Activated CD4-positive, alpha-beta T cell treated with anti-CD3 and anti-CD28 coated beads, Interleukin-2, amount 50 U/mL, for 48 hours (primary cell): ENCODE measurements at places on chromosomes 5 and 9.

GRCh38 chr5:16539169-16539666 lies 73.6 kb upstream of the ZNF622 start:
- DNase-seq = no peak

DNA sequence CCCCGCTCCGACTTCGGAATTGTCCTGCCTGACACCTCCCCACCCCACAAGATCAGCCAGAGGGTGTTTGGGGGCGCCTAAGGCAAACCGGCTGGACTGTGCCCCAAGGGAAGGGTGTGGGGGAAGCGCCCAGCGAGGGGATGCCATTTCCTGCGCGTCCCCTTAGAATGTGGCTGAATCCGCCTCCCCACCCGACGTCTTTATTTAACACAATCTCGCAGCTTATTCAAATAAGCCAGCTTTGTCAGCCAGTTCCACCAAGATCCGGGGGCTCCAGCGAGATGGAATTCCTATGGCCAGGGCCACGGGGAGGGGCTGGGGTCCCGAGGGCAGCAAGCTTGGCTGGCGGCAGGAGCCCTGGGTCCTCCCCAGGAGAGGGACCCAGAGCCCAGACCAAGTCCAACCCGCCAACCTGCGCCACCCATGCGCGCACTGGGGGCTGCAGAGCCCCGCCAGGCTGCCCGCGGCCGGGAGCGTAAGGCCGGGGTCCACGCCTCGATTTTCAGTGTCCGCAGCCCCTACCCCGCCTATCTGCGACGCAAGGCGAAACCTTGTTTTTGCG lies 7.4 kb downstream of the IRX4 start:
- DNase-seq = no peak

DNA sequence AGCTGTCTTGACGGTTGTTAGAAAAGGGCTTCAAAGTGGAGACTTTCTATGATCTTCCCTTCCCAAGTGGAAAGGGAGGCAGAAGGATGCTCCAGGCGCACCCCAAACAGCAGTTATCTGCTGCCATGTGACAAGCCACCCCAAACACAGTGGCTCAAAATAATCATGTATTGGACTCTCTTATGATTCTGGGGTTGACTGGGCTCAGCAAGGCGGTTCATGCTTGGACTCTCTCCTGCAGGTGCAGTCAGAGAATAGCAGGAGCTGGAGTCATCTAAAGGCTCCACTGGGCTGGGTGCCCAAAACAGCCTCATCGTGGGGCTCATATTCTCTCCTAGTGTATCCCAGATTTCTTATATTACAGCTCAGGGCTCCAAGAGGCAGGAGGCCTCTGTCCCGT lies 177.6 kb upstream of the IER5L start:
- DNase-seq = no peak

GRCh38 chr5:146137967-146138403 lies 32.6 kb upstream of the PLAC8L1 start:
- no peak for DNase-seq

- DNase-seq = no peak
Observed at GRCh38 chr5:45454114-45454513, 242.1 kb downstream of the HCN1 start.

- DNase-seq = peak; percentile 48
Observed at GRCh38 chr5:170330568-170331054, 33.0 kb upstream of the LCP2 start.

GRCh38 chr9:38073882-38074281 lies 4.9 kb upstream of the SHB start:
- DNase-seq = no peak

- DNase-seq = no peak
Observed at GRCh38 chr9:131255676-131256197, 20.6 kb downstream of the FAM78A start.

- DNase-seq = no peak
Observed at GRCh38 chr9:69617006-69617405, 55.2 kb downstream of the APBA1 start.

GRCh38 chr9:129485145-129485774 lies 135.6 kb downstream of the C9orf50 start:
- DNase-seq = no peak

GRCh38 chr5:139787568-139788293 lies 7.9 kb upstream of the PSD2 start:
- peak; percentile 92 for DNase-seq

GRCh38 chr5:109028608-109029299 lies 281.1 kb downstream of the FER start:
- DNase-seq = no peak

DNA sequence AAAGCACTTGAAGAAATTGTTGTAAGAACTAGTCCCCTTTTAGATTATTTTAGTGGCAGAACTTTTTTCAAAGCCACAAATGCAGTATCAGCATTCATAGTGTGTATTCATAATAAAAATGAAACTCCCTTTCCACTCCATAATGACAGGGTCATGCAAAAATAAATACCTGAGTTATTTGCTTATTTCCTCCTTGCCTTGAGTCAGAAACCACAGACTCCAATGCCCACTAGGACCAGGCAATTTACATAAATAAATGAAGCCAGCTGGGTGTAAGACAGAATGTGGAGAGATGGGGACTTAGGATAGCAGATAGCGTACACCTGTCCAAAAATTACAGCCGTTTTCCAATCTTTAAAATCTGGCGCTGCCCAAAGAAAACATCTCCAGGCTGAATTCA lies 417.8 kb downstream of the TMEM161B start:
- no peak for DNase-seq

DNA sequence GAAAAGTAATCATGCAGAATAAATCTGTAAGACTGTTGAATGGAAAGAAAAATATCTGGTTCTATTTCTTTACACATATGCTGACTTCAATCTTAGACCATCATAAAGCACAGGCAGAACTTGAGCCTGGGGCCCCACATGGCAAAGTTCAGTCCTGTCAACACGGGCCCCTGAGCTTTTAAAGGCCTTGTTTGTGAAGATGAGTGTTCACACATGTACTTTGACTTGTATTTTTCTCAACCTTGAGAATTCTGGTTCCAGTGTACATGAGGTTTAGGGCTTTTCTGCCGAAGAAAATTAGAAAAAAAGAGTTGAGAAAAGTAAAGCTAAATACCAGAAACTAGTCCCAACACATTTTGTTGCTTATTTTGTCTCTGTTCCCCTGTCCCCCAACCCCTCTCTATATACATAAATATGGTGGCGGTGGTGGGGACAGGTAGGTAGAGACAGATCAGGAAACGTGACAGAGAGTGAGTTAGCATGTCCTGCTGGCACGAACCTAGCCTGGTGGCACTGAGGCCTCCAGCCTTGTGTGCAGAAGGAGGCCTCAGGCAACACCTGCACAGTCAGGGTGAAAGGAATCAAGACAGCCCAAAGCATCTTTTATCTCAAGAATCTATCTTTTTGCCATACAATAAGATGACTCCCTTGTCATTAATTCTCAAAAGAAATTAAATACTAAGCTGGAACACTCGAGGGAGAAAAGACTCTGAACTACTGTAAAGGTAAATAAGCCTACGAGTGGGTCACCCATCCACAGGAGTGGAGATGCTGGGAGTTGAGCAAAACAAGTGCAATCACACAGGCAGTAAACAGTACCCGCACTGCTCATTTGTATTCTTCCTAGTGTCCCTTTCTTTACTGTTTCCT lies 22.9 kb downstream of the LIFR start:
- no peak for DNase-seq

DNA sequence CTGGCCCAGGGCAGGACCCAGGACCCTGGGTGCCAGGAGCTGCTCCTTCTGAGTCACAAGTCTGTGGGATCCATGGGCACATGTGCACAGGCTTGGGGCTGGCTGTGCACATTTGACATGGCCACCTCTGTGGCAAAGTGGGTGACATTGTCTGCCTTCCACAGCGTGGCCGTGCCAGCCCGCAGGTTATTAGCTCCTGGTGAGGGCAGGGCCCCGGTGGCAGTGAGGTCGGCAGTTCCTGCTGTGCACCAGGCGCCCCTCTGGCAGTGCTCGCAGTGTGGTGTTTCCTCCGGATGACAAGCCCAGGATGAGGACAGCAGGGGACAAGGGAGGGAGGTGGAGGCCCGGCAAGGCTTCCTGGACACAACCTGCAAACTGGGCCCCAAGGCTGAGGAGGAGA lies 60.5 kb downstream of the OLFM1 start:
- DNase-seq = no peak

GRCh38 chr5:1944408-1944807 lies 61.7 kb upstream of the IRX4 start:
- no peak for DNase-seq

DNA sequence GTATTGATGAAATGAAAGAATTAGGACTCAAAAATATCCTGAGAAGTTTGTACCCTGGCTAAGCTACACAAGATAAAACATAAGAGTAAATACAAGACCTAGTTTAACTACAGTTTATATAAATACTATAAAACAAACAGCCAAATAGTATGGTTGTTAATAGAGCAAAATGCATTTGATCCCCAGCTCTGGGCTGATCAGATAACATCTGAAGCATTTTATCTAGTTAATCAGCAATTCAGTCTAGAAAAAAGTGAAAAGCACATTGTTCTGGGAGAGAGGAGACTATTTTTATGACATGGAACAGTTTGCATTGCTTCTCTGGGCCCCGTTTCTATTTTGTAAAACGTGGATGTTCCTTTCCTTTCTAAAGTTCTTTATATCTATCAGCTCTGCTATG lies 139.6 kb upstream of the RORB start:
- no peak for DNase-seq

DNA sequence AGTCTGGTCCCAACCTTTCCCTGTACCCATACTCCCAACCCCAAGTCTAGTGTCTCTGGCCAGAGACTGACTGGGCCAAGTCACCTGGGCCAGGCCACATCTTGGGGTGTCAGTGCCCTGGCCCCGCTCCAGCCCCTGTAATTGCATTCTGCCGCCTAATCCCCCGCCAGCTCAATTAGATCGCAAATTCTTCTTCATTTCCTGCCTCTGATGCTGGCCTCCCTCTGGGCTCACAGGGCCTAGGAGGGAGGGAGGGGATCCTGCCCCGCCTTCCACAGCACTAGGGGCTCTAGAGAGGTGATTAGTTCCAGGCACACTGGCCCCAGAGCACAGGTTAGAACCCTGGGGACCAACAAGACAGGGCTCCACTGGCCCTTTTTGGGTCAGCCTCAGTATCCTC lies 5.5 kb downstream of the CXXC5 start:
- DNase-seq = no peak

- no peak for DNase-seq
Observed at GRCh38 chr9:136012651-136013050, 51.5 kb upstream of the UBAC1 start.

- no peak for DNase-seq
Observed at GRCh38 chr5:157324237-157324636, 58.3 kb downstream of the CYFIP2 start.

DNA sequence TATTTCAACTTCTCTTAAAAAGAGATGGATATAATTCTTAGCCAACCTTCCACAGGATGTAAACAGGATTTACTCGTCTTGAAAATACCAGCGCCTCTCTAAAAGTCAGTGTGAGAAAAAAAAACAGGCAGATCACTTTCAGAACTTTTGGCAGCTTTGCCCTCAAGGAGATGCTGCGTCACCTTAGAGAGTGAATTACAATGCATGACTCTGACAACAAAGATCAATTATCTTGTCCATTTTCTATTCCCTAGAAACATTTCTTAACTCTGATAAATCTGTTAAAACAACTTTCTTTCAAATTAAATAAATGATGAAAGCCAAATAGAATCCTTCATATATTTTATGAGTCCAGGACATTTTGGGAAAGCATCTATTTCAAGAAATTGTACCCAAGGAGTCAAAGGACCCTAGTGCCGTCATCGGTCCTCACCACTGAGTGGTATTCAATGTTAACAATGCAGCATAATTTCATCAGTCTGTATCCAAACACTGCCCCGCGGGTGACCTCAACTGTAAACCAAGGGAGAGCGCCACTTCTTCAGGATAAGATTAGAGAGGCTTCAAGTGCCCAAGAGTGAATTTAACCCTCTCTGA lies 536.0 kb downstream of the PDE4D start:
- DNase-seq = no peak

DNA sequence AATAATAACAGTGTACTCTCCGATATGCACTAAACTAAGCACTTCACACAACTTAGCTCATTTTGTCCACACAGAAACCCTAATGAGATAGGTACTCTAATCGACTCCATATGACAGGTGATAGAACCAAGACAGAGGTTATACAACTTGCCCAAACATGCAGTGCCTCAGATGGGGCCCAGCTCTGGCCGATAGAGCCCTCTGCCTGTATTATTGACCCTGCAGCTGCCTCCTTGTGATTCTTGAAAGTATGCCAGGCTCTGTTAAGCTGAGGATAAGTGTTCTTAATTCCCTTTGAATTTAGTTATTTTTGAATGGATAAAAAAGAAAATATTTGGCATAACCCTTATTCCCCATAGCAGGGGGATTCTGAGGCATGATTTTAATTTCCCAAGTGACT lies 78.5 kb downstream of the HMHB1 start:
- no peak for DNase-seq

DNA sequence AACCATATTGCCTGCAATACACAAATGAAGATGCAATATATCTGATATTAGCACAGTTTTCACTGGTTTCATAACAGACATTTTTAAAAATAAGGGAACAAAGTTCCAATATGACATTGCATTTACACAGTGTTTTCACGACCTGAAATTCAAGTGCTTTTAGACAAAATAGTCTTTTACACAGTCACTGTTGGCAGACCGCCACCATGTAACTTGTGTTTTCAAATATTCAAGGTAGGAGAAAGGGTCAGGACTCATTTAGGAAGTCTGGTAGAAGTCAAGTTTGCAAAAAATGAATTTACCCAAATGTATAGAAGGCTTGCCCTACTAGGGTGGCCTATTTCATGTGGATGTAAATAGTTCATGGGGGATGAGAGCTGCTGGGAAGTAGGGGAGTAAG lies 98.1 kb upstream of the TAS2R1 start:
- no peak for DNase-seq

DNA sequence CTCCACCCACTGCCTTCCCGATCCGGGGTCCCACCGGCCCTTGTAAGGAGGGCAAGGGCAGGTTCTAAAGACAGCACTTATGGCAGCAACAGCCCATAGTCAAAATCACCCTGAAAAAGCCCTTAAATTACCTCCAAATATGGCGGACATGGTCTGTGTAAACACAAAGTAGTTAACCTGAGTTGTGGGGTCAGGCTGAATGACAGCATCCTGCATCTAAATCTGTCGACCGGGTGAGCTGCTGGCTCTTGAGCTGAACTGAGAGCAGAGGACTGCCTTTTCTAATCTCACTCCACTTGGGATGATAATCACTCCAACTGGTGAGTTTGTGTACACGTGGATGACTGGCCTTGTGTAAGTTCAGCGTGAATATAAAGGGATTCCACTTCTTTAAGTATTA lies 249.6 kb downstream of the DENND1A start:
- DNase-seq = no peak

GRCh38 chr9:91867740-91868139 lies 82.3 kb downstream of the ROR2 start:
- DNase-seq = no peak

DNA sequence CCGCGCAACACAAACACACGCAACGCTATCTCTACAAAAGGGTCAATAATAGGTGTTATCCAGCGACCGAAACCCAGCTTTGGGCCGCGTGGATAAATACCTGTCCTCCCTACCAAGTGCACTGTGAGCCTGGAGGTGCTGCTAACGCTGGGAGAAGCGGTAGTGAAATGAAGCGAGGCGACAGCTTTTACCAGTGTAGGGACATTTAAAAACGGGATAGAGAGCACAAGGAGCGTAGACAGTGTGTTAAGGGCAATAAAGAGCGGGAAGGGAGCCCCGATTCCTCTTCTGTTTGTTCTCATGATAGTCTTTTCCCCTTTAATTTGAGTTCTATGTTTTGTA lies 421 bp upstream of the DEPDC1B start:
- DNase-seq = no peak
